Activated CD8-positive, alpha-beta memory T cell treated with anti-CD3 and anti-CD28 coated beads, Interleukin-2, amount 50 U/mL, for 48 hours (primary cell): ENCODE measurements at places on chromosomes 4 and X.

DNA sequence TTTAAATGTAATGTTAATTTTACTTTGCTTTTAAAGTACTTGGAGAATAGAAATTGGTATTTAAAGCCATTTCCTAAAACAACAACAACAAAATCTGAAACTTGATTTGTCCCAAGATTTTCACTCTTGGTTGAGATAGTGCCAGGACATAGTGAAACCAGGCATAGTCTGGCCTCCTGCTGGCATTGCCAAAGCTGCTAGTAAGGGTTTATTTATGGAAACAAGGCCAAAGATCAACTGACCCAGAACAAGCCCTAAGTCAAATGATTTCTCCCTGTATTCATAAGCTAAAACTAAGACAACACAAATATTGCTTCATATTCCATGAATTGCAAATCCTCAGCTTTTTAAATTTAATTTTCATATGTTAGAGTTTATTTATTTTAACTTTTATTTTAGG is 227.5 kb upstream of the FGF13 start:
- DNase-seq = no peak

GRCh38 chr4:83276299-83277040 is 8.1 kb downstream of the COQ2 start:
- DNase-seq = no peak

- DNase-seq = no peak
Measured at GRCh38 chr4:15427701-15428100, at the start of gene C1QTNF7. Gene C1QTNF7, plus strand, starts transcription at chr4:15428033. Its CDS starts 7,711 bp downstream, at chr4:15435744.

- DNase-seq = no peak
Measured at GRCh38 chr4:3715061-3715854, 50.9 kb upstream of the ADRA2C start.

- no peak for DNase-seq
Measured at GRCh38 chrX:105120463-105120862, 100.0 kb downstream of the TEX13A start.

DNA sequence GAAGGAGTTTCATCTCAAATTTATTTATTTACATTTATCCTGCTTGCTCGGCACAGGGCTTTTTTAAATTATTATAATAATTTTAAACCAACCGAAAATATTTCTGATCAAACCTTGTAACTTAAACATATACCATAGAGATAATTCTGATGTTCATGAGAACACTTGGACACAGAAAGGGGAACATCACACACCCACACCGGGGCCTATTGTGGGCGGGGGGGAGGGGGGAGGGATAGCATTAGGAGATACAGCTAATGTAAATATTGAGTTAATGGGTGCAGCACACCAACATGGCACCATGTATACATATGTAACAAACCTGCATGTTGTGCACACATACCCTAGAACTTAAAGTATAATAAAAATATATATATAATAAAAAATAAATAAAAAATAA is 2.9 kb downstream of the ANXA5 start:
- DNase-seq = no peak

DNA sequence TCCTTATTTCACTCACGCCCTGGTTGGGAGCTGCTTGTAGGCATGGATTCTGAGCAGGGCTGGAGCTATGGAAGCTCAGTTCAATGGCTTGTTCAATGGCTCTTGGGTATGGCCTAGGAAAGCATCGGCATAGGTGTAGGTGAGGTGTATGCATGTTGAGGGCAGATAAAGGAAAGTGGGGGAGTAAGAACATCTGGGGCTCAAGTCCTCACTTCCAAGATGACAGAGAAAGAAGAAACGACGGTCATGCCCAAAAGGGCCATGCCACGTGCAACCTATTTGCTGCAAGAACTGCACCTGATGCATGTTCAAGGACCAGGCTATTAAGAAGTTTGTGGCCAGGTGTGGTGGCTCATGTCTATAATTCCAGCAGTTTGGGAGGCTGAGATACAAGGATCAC is 23.4 kb downstream of the SCD5 start:
- no peak for DNase-seq

DNA sequence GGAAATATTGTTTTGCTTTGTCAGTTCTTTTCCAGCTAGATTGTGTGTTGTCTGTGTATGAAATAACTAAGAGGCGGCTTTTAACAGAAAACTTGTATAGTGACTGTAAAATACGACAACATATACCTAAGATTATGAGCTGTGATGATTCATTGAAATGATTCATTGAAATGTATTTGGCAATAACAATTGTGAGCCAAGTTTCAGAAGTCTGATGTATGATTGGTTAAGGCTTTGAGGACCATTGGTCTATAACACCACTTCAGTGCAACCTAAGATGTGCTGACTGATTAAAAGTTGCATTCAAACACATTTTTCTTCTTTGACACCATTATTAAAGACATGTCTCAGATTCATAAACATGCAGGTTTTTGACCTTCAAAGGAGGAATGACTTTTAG is 76.6 kb downstream of the PTPN13 start:
- DNase-seq = no peak

- DNase-seq = no peak
Measured at GRCh38 chrX:43165343-43165920, 387.5 kb upstream of the PPP1R2C start.

DNA sequence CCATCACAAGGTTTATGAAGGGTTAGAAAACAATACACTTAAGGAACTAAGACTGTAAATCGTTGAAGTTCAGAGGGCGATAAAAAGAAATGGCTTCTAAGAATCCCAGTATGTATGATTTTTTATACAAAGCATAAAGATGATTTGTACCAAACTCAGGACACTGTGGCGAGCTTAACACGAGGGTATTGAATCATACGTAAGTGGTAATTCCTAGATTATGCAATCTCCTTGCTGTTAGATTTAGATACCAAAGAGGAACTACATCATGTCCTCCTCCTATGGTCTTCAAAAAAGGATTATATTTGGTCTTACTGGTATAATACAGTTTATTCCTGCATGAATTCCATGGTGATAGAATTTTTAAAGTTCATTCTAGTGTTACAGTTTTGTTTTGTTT is 23.9 kb downstream of the NFKB1 start:
- no peak for DNase-seq

GRCh38 chr4:1600811-1601532 is 83.1 kb downstream of the FAM53A start:
- DNase-seq = no peak

- DNase-seq = no peak
Measured at GRCh38 chrX:7316280-7316679, 168.3 kb upstream of the PUDP start.

DNA sequence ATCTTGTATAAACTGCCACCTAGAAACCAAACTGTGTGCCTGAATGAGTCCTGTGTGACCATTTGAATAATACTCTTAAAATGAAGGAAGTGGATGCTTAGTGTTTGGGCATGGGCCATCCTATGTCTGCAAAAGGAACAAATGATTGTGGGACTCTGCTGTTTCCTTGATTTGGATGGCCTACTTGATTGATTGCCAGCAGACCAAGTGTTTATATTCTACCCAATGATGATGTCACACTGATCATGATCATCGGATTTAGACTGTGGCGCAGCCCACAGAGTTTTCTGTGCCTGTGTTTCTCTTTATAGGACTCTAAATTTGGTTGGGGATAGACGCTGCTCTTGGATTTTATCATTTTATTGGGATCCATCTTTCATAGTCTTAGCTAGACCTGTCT is 4.4 kb downstream of the SEPTIN11 start:
- DNase-seq = no peak

DNA sequence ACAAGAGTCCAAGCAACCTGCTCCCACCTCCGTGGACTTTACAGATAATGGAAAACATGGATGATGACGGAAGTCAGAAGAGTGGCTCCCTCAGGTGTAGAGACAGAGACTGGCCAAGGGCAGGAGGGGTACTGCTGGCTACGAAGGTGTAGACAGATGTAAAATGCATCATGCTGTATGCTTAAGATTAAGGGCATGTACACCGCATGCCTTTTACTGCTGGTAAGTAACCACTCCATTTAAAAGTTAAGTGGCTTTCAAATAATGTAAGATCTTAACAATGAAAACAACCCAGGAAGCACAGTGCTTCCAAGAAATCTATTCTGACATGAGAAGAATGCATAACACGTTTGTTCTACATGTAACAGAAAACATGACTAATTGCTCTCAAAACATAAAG is 76.9 kb upstream of the FAM9B start:
- DNase-seq = no peak

DNA sequence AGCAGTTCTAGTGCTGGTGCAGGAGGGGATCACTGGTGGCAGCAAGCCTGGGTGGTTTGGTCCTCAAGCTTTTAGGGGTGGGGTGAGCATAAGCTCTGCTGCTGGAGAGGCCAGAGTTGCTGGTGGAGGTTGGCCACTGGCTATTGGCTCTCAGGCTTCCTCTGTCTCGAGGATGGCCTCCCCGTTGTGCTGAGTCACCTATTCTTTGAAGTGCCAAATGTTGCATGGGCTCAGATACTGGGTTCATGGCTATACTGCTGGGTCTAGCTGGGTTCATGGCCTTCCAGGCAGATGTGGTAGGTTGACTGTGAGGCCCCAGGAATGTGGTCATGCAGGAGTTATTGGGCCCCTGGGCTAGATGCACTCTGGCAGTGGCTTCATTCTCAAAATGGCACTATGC is 466.3 kb downstream of the NAF1 start:
- no peak for DNase-seq

- no peak for DNase-seq
Measured at GRCh38 chrX:73916931-73917667, 354.1 kb downstream of the CHIC1 start.

DNA sequence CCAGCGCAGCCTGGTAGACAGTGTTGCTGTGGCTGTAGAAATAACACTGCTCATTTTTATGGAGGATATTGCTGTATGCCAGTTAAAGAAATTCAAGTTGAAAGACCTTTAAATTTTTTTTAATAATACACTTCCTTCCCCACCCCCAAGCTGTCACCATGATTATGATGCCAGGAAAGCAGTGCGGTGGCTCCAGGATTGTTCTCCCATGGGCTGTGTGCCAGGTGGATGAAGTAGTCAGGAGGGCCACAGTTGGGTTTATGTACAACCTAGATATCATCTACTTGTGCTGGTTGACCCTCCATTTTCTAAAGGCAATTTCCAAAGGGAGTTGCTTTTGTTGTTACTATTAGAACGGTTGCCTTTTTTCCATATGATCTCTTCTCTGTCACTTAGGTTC is 136.6 kb downstream of the AFF1 start:
- DNase-seq = no peak

- DNase-seq = no peak
Measured at GRCh38 chr4:72896515-72896914, 173.0 kb downstream of the COX18 start.

GRCh38 chr4:109990261-109991257 is 77.9 kb downstream of the EGF start:
- DNase-seq = no peak

- DNase-seq = no peak
Measured at GRCh38 chrX:152276277-152276676, 137.9 kb upstream of the MAGEA10 start.

GRCh38 chr4:6456450-6456849 is 16.0 kb downstream of the PPP2R2C start:
- DNase-seq = no peak

GRCh38 chr4:42638993-42639392 is 17.9 kb downstream of the ATP8A1 start:
- DNase-seq = no peak

- DNase-seq = no peak
Measured at GRCh38 chr4:183445097-183445428, 627 bp downstream of the CDKN2AIP start.
